ENCODE measurements at places on chromosomes 13 and 19.

- peak; percentile 58 for DNase-seq
Observed at GRCh38 chr19:33740811-33741396, 55.8 kb upstream of the KCTD15 start.

DNA sequence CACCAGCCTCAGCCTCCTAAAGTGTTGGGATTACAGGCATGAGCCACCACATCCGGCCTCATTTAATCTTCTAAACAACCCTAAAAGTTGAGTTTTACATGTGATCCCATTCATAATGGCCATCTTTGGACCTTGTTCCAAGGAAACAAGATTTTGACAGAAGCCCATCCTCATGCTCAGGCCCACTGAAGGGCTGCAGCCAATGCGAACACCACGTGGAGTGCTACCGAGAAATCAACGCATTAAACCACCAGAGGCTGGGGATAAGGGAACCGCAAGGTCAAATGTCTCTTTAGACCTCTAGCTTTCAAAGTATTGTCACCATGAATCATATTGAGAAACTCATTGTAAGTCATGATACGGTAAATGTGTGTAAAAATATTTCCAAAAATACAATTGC, 49.4 kb upstream of the DOCK9 start:
- no peak for DNase-seq

- peak; percentile 52 for DNase-seq
Observed at GRCh38 chr19:7970716-7971448, 27.4 kb upstream of the TIMM44 start.

GRCh38 chr19:41323430-41324125, 13.6 kb downstream of the CCDC97 start:
- peak; percentile 98 for DNase-seq

DNA sequence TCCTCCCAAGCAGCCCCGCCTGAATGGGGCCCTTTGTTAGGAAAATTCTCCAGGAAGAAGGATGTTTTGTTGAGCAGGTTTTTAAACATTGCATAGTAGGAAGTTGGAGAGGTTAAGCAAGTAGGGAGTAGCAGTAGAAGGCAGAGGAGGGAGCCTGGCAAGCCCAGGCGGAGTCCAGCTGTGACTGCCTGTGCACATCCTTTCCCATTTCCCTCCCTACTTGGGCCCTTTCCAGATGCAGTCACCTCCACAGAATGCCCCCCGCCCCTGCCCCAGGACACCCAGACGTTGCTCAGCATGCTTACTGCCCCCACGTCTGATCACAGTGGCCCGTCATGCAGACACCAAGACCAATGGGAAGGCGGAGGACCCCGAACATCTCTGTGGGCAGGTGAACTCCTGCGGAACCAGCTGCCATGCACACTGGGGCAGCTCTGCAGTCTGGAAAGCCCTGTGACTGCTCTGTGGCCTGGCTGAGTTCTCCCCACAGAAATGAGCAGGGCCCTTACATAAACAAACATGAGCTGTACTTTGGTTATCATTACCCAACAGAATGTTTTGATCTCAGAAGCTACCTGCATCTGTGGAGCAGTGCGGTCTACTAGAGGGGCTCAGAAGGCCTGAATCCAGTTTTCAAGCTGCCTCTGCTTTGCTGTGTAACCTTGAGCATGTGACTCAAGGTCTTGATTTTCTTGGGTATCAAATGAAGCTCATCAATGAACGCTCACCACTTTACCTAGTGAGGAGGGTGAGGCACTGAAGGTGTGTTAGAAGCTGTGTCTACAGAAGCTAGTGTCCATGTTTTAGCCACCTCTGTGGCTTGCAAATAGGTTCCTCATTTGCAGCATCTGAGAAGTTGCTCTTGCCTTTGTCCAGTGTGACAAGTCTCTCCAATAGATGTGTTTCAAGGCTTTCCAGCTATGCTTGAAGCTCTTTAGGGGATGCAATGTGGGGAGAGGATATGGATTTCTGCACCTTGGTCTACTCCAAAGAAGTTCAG, 84.2 kb downstream of the TNFRSF19 start:
- no peak for DNase-seq

GRCh38 chr13:30398601-30399072, 23.7 kb upstream of the UBE2L5 start:
- no peak for DNase-seq

DNA sequence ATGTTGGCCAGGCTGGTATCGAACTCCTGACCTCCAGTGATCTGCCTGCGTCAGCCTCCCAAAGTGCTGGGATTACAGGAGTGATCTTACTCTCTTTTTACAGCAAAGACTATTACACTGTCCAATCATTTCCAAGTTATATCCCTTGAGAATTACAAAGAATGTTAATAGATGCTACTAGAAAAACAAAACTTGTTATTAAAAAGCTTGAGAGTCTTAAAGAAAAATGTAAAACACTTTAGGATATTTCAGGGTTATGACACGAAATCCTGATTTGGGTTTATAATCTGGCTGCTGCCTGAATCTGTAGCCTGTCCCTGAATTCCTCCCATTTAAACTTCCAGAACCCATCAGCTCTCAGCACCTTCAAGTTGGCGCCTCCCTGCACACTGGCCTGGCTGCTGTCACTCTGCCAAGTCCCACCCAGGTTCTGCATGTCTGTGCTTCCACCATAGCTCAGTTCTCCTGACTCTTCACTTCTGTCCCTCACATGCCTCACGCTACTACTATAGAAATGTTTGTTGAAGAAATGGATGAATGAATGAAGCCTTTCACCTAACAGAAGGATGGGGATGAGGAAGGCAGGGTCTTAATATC, 55.8 kb upstream of the RFXAP start:
- no peak for DNase-seq

DNA sequence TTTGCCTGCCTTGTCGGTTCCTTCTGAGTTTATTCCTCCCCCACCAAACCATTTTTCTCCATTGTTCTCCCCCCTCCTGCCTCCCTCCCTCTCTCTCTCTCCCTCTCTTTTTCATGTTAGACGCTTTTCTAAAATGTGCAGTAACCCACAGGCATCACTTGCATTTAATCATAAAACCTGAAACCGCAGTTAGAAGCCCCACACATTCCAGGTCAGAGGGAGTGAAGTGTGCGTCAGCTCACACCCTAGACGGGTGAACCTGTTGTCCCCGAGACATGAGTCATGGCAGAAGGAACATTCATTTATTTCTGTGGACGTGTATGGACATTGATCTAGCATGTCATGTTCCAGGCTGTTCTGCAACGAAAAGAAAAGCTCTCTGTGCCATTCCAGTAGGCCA, 19.9 kb downstream of the ONECUT3 start:
- DNase-seq, result peak; percentile 75

DNA sequence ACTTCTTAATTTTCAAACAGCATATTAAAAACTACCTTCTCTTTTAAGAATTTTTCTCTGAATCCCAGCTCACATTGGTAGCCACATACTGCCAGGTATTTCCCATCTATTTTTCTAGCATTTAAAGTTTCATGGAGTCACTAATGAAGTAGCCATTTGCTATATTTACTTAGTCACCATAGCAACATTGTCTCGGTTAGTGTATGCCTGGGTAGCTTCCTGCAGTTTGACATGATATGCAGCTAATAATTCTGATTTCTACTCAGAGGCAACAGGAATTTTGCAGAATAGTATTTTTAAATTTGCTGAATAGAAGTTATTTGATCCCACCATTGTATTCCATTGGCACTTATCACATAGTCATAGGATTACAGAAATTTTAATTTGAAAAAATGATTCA, 30.9 kb upstream of the KCTD4 start:
- peak; percentile 50 for DNase-seq

DNA sequence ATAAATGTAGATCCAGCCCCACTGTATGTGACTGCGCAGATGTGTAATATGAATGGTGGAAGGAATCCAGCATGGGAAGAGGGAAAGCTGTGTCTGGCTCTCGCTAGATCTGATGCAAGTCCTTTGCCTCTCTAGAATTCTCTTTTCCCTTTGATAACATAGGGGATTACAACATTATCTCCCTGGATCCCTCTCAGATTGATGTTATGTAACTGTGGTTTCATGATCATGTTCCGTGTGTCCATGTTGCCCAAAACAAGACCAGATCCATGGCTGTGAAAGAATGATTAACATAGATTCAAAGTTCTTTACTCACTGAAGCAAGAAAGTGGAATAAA, 184.0 kb upstream of the UBL3 start:
- DNase-seq, result peak; percentile 21

- DNase-seq, result no peak
Observed at GRCh38 chr19:29516821-29517395, 8.9 kb upstream of the VSTM2B start.

DNA sequence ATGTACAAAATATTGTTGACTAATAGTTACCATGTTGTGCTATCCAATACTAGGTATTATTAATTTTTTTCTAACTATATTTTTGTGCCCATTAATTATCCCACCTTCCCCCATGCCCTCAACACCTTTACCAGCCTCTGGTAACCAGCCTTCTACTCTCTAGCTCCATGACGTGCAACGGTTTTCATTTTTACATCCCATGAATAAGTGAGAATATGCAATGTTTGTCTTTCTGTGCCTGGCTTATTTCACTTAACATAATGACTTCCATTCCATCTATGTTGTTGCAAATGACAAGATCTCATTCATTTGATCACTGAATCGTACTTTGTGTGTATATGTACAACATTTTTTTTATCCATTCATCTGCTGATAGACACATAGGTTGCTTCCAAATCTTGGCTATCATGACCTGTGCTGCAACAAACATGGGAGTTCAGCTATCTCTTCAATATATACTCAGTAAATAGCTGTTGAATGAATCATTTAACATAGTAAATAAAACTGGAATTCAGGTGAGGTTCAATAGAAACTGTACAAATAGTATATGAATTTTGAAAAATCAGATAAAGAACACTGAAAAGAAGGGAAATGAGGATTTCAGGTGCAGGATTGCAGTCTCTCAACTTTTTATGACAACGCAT, 509.0 kb upstream of the MIR17HG start:
- DNase-seq, result no peak

- no peak for DNase-seq
Observed at GRCh38 chr19:6916952-6917351, 29.6 kb downstream of the ADGRE1 start.

DNA sequence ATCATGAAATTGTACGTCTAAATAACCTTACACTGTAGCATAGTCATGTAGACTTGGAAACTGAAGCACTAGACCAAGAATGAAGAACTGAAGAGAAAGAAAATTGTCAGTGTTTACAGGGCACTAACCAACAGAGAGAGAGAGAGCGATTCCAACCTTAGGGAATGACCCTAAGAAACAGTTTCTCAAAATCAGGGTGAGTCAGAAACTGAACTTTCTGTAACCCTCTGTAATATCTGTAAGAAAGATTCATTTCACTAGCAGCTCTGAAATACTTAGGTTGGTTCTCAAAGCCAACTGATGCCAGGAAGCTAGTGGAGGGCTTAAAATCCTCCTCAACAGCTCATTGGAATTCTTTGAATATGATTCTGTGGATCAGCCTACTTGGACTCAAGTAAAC, 936.9 kb downstream of the EFNB2 start:
- DNase-seq, result peak; percentile 3

GRCh38 chr19:8821748-8822241, 10.3 kb downstream of the ZNF558 start:
- no peak for DNase-seq

DNA sequence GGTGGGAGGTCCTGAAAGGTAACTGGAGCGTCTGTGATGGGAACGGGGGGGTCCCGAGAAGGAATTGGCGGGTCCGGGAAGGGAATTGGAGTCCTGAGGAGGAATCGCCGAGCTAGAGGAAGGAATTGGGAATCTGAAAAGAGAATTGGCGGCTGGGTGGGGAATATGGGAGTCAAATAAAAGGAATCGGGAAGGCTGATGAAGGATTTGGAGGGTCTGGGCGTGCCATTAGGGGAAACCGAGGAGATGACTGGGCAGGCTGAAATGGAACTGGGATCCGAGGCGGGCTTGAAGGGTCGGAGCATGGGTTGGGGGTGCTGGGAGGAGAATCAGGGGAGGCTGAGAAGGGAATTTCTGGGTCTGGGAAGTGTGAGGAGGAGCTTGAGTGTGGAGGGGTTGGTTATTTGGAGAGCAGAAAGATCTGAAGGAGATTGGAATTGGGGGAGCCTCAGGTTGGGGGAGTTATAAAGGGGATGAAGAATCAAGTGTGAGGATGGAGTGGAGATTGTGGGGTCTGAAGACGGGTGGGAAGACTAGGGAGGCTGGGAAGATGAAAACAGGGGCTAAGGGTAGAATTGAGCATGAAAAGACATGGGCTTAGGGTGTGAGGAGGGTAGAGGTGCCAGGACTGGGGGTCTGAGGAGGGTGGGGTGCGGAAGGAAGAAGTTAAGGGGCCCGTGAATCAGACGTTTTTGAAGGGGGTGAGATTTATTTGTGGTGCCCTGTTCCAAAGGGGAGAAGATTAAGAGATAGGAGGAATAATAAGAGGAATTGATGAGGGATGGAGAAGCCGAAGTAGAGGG, 718 bp downstream of the ACTN4 start:
- DNase-seq, result no peak

Data from EH (cell line).